ENCODE measurements at places on chromosomes 1 and 21. TPM values are rescaled to one million over a fixed set of nuclear protein-coding genes. Genes with fewer than 3 reads are reported as not detected.

DNA sequence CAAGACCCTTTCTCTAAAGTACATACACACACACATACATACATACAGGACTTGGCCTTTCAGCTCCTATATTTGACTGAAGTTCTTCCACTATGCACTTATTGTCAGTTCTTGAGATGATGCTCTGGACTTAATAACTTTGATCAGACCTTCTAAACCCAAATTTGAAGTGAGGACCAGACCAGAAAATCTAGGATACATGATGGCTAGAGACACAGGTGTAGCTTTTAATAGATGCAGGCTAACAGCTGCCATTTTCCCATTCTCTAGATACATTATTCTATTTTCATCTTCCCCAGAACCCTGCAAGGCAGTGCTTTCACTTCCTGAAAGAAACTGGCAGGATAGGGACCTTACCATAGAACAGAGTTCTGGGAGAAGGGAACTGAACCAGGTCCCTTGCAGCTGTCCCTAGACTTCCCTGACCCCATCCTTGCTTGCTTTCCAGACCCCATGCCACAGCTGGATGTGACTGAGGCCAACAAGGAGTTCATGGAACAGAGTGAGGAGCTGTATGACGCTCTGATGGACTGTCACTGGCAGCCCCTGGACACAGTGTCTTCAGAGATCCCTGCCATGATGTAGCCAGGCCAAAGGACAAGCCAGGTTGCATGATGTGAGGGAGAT lies 14.9 kb upstream of the RAB42 start:
- no peak overlapping the region for H3K27ac ChIP-seq
- DNase-seq = no peak
- no peak overlapping the region for H3K4me3 ChIP-seq
- peaks cover 48% of the 10 kb centered on the region for H3K36me3 ChIP-seq
- H3K27me3 ChIP-seq = no peaks in the 10 kb centered on the region

- H3K4me3 ChIP-seq = peak overlapping the region; percentile 31
- no peaks in the 10 kb centered on the region for H3K27me3 ChIP-seq
- H3K27ac ChIP-seq = no peak overlapping the region
- peak; percentile 72 for DNase-seq
- H3K4me1 ChIP-seq = peaks cover 18% of the 10 kb centered on the region
- no peaks in the 10 kb centered on the region for H3K36me3 ChIP-seq
Observed at GRCh38 chr21:45596704-45597318, 46.7 kb upstream of the PCBP3 start.

DNA sequence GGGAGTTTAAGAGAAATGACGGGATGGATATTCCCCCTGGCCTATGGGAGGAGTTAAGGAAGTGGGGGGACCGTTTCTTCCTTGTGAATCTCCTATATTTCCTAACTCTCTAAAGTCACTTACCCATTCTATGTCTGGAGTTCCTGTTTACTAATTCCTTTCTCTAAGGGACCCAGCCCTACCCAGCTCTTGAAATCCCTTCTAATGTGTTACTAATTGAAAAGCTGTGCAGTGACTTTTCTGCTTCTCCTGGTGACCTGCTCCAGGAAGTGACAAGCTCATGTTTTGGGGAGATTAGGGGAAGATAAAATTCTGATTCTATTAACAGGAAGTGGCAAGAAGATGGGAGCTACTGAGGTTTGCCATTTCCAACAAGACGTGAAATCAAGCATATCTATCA lies 4.0 kb upstream of the SAMSN1 start:
- DNase-seq = no peak
- H3K4me1 ChIP-seq = peaks cover 47% of the 10 kb centered on the region

GRCh38 chr1:240387051-240387450 lies 224.9 kb downstream of the GREM2 start:
- H3K27ac ChIP-seq = no peak overlapping the region
- no peaks in the 10 kb centered on the region for H3K27me3 ChIP-seq
- H3K4me1 ChIP-seq = no peaks in the 10 kb centered on the region
- H3K4me3 ChIP-seq = no peak overlapping the region

- H3K4me3 ChIP-seq = no peak overlapping the region
- no peaks in the 10 kb centered on the region for H3K27me3 ChIP-seq
- no peak overlapping the region for H3K27ac ChIP-seq
Observed at GRCh38 chr1:27142464-27142863, 12.5 kb downstream of the SLC9A1 start.

CFAP57 gene
- total RNA-seq = not detected

GRCh38 chr1:2582391-2582790 lies 4.2 kb upstream of the PRXL2B start:
- peak overlapping the region; percentile 98 for H3K27ac ChIP-seq
- H3K36me3 ChIP-seq = no peaks in the 10 kb centered on the region
- no peak overlapping the region for H3K4me3 ChIP-seq
- DNase-seq = no peak
- H3K4me1 ChIP-seq = peaks cover 82% of the 10 kb centered on the region
- H3K27me3 ChIP-seq = no peaks in the 10 kb centered on the region

DNA sequence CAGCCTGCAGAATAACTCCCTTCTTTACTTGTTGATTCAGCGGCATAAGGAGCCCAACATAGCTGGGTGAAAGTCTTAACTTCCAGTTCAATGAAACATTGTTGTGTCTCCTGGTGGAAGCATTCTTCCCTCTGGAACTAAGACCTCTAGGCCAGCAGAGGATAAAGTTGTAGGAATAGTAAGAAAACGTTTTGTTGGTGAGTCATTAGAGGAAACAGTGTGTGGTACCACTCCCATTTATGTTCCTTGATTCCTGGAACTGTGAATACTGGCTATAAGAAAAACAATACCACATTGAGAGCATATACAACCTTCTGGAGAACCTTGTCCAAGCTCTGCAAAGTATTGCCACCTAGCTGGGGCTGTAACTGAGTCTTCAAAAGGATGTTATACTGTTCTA lies 737.4 kb upstream of the ZP4 start:
- H3K4me1 ChIP-seq = no peaks in the 10 kb centered on the region
- H3K36me3 ChIP-seq = no peaks in the 10 kb centered on the region
- no peaks in the 10 kb centered on the region for H3K27me3 ChIP-seq
- no peak overlapping the region for H3K27ac ChIP-seq

- H3K27ac ChIP-seq = no peak overlapping the region
- H3K4me1 ChIP-seq = peaks cover 7% of the 10 kb centered on the region
- no peak overlapping the region for H3K4me3 ChIP-seq
- no peaks in the 10 kb centered on the region for H3K27me3 ChIP-seq
- DNase-seq = peak; percentile 76
- no peaks in the 10 kb centered on the region for H3K36me3 ChIP-seq
Observed at GRCh38 chr1:3910857-3911845, 11.1 kb upstream of the C1orf174 start.

KLHL20 gene
- total RNA-seq = 27.9 TPM

ADAMTS5 gene
- not detected for total RNA-seq

CADM3 gene
- total RNA-seq = not detected

BTF3L4 gene
- 36.0 TPM for total RNA-seq

CNIH3 gene
- total RNA-seq = 2.6 TPM

C1orf87 gene
- total RNA-seq = not detected

GRCh38 chr1:110708974-110709440 lies 34.3 kb upstream of the KCNA3 start:
- no peaks in the 10 kb centered on the region for H3K36me3 ChIP-seq
- H3K4me1 ChIP-seq = peaks cover 6% of the 10 kb centered on the region
- H3K4me3 ChIP-seq = no peak overlapping the region
- no peak overlapping the region for H3K27ac ChIP-seq

DNA sequence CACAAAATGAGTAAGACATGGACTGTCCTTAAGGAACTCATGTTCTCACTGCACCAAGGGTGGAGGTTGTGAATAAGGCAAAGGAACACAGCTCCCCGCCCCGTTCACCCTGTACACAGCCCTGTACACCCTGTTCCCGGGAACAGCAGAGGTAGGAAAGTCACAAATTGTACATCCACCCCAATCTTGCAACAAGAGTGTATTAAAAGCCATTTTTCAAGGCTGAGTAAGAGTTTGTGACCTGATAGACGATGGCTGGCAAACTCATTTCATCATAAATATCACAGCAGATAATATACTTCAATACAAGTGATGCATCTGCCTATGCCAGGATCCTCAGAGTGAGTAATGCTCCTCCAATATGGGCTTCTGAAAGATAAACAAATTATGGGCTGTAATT lies 52.5 kb upstream of the CAMK1G start:
- H3K4me1 ChIP-seq = no peaks in the 10 kb centered on the region
- peaks cover 9% of the 10 kb centered on the region for H3K27me3 ChIP-seq
- no peak for DNase-seq
- H3K27ac ChIP-seq = no peak overlapping the region
- H3K36me3 ChIP-seq = no peaks in the 10 kb centered on the region
- no peak overlapping the region for H3K4me3 ChIP-seq

DNA sequence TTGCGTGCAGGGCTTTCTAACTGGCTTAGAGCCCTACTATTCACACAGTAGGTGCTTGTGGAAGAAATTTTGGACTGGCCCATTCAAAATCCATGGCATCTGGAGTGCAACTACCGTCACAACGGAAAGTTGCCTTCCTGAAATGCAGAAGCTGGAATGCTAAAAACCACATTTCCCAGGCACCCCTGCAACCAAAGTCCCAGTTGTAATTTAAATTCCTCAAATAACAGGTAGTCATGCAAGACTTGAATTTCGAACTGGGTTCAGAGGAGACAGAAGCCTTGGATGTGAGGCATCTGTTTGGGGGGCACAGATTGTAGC lies 186.7 kb downstream of the TOMM20 start:
- no peak for DNase-seq
- H3K27me3 ChIP-seq = no peaks in the 10 kb centered on the region
- H3K4me3 ChIP-seq = no peak overlapping the region
- no peaks in the 10 kb centered on the region for H3K4me1 ChIP-seq
- H3K27ac ChIP-seq = no peak overlapping the region

GRCh38 chr1:112418099-112418892 lies 22.3 kb downstream of the CTTNBP2NL start:
- no peak for DNase-seq
- H3K27me3 ChIP-seq = no peaks in the 10 kb centered on the region
- H3K36me3 ChIP-seq = no peaks in the 10 kb centered on the region
- H3K4me3 ChIP-seq = no peak overlapping the region
- H3K4me1 ChIP-seq = no peaks in the 10 kb centered on the region
- H3K27ac ChIP-seq = no peak overlapping the region

DNA sequence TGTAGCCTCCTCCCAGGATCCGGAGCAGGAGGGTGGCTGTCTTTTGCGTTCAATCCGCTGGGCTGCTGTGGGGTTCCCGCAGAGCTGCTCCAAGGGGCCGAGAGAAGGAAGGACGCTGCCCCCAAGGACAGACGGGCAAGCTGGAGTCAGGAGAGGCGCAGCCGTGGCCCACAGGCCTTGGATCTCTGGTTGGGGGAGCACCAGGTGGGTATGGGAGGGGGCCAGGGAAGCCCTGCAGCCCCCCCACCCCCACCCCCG lies 15.9 kb upstream of the SKI start:
- no peak overlapping the region for H3K4me3 ChIP-seq
- DNase-seq = no peak
- no peaks in the 10 kb centered on the region for H3K27me3 ChIP-seq
- H3K36me3 ChIP-seq = no peaks in the 10 kb centered on the region
- peaks cover 15% of the 10 kb centered on the region for H3K4me1 ChIP-seq

DNA sequence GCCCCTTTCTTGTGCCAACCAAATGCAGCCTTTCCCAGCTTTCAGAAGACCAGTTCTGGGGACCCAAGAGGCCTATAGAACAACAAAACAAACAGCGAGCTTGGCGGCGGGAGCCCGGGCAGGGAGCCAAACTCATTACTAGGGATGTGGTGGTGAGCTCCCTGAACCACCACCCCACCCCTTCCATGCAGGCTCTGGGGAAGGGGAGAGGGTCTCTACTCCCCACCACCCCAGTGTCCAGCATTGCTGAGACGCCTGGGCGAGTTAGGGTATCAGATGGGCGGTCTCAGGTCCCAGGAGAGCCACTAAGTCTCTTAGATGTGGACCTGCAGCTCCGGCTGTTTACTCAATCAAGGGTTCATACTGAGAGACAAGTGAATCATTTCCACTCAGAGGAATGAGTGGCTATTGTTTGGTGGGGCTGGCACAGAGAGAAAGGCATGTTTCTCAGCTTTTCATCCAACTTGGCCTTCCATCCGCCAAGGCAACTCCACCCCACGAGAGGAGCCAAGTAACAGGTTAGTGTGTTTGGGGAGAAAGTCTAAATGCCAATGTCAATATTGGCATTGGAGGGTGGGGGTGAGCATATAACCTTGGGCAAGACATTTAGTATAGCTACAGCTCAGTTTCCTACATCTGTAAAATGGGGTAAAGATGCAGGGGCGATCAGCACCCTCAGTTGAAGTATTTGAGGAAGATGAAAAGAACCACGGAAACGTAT lies 40.9 kb downstream of the PLXNA2 start:
- no peak for DNase-seq
- H3K4me1 ChIP-seq = no peaks in the 10 kb centered on the region
- no peak overlapping the region for H3K4me3 ChIP-seq

GRCh38 chr1:21206117-21206516 lies 29.4 kb upstream of the EIF4G3 start:
- H3K4me3 ChIP-seq = no peak overlapping the region
- H3K27me3 ChIP-seq = no peaks in the 10 kb centered on the region
- no peak for DNase-seq
- no peak overlapping the region for H3K27ac ChIP-seq

DNA sequence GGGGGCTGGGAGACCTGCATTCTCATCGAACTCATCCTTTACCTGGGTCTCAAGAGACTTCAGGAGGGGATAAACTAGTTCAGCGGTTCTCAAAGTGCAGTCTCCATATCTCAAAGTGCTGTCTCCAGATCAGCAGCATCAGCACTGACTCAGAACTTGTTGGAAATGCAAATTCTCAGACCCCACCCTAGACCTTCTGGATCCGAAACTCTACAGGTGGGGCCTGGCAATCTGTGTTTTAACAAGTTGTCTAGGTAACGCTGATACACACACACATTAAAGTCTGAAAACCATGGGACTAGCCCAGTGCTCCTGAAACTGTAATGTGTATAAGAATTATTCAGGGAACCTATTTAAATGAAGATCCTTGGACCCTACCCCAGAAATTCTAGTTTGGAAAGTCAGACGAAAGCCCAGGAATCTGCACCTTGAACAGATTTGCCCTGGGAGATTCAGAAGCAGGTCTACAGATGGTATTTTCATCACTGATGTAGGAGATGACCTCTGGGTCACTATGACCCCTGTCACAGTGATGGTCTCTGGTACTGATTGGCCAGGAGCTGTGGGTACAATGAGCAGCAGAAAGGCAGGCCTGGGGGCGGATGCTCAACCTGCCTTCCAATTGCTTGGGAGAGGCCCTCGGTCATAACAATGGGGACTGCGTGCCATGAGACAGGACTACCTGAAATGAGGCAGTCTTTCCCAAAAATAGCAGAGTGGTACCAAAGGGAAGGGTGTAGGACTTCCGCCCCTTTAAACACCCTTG lies 127.2 kb downstream of the FAM78B start:
- no peaks in the 10 kb centered on the region for H3K4me1 ChIP-seq
- no peak overlapping the region for H3K4me3 ChIP-seq

- H3K4me1 ChIP-seq = no peaks in the 10 kb centered on the region
- no peaks in the 10 kb centered on the region for H3K27me3 ChIP-seq
- H3K4me3 ChIP-seq = no peak overlapping the region
- DNase-seq = peak; percentile 44
- no peaks in the 10 kb centered on the region for H3K36me3 ChIP-seq
Observed at GRCh38 chr1:234851450-234852438, 241.8 kb upstream of the IRF2BP2 start.

CCDC181 gene
- not detected for total RNA-seq
